ENCODE measurements at places on chromosomes 12 and 14.

- no peak for DNase-seq
Observed at GRCh38 chr12:61188801-61189595, 1071.2 kb upstream of the USP15 start.

GRCh38 chr12:8482571-8483061 is 26.9 kb downstream of the CLEC6A start:
- DNase-seq: no peak

DNA sequence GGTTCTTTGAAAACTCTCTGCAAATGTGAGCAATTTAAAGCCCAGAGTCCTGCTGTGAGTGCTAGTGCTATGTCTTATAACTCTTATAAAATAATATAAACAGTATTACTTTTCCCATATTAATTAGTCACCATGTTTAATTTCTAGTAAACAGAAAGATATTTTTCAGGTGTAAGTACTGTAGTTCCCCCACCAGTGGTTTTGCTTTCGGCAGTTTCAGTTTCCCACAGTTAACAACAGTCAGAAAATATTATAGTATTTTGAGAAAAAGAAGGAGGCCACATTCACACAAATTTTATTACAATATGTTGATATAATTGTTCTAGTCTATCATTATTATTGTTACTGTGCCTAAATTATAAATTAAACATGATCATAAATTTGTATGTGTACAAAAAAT is 800.5 kb downstream of the LRFN5 start:
- no peak for DNase-seq

- DNase-seq: no peak
Observed at GRCh38 chr12:103986829-103987228, 21.2 kb downstream of the TDG start.

DNA sequence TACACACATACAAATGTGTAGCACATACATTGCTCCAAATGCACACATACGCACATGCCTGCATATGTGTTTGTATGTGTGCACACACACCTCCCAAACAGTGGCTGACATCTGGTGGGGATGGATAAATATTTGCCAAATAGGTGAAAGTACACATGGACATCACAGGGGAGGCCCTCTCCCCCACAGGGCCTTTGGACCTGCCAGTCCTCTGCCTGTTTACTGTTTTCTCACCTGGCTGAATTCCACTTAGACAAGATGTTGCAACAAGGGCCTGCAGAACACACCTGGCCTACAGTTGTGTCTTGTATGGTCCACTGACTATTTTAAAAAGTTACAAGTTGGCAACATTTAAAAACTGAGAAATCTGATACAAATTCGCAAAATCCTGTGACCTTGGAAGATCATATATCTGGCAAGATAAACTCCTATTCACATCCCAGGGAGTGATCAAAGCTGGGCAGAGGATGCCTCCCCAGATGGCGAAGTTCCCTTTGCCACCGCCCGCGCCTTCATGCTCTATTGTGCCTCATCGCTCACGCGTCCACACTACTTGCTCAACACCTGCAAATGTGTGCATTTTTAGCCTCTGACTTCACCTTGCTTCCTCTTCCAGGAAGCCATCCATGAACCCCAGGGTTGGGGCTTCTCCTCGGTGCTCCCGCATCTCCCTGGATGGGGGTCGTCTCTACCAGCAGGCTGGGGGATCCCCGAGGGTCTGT is 118.4 kb upstream of the FZD10 start:
- no peak for DNase-seq

GRCh38 chr12:132437943-132438700 is 51.8 kb upstream of the FBRSL1 start:
- DNase-seq: no peak

DNA sequence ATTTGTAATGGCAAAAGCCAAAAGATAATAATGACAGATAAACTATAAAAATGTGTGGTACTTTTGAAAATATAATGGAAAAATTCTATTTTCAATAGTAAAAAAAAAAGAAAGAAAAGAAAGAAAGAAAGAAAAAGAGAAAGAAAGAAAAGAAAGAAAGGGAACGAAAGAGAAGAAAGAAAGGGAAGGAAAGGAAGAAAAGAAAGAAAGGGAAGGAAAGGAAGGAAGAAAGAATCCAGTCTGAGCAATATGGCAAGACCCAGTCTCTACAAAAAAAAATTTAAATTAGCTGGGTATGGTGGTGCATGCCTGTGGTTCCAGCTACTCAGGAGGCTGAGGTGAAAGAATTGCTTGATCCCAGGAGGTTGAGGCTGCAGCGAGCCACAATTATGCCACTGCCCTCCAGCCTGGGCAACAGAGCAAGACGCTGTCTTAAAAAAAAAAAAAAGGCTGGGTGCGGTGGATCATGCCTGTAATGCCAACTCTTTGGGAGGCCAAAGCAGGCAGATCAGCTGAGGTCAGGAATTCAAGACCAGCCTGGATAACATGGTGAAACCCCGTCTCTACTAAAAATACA is 38.4 kb downstream of the EAPP start:
- DNase-seq: no peak

DNA sequence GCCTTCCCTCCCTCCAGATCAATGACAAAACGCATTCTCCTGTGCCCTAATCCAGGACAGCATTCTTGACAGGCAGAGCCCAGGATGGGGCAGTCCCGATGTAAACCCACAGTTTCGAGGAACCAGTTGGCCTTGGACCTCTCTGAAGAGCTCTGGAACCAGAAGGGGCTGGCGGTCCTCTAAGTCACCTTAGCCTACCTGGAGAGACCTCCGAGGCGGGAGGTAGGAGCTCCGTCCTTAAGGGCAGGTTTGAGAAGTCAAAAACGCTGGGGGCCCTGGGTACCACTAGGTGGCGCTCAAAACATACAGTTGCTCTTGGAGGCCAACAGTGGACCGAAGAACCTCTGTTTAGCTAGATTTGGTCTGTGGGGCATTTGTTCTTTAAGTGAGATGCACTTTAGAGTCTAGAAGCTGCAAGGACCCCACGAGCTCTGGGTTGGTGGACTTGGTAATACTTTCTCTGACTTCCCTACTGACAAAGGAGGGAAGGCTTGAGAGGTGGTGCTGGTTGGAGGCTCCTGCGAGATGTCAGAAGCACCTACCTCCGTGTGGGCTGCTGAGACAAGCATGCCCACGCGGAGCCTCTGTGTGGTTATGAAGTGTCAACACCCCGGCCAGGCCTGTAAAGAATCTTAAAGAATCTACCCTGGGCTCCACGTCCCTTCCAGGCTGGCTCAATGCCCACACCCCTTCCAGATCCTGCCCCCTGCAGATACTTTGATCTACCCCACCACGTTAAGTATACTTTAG is 74.8 kb upstream of the CHST11 start:
- DNase-seq: peak; percentile 77

- peak; percentile 57 for DNase-seq
Observed at GRCh38 chr12:130818635-130819576, 20.1 kb downstream of the STX2 start.

DNA sequence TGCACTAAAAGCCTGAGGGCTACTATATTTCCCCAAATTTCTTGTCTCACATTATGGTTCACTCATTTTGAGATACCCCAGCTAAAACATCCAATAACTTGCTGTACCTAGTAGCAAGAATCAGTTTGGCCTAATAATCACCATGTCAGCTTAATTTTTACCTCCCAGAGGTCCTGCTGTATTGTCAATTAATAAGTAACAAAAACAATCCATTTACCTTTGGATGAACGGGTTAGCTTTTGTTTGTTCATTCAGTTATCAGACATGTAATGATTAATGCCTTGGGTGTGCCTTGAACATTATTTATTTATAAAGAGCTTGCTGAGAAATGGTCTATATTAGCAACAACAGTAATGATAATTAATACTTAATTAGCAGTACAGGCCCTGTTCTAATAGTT is 57.0 kb downstream of the MON2 start:
- no peak for DNase-seq

DNA sequence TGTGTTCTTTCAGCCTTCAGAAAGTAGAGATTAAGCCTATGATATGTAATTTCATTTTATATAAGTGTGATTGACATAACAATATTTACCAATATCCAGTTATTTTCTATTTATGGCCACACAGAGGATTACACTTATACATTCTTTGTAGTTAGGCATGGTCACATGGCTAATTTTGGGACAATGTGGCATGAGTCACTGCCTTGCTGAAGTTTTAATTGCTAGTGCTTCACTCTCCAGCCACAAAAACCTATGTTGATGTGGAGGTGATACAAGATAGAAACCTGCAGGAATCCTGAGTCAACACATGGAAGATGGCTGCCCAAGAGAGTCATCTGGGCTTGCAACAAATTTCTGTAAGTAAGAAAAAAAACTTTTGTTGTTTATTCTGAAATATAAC is 17.0 kb downstream of the CLEC14A start:
- DNase-seq: no peak

DNA sequence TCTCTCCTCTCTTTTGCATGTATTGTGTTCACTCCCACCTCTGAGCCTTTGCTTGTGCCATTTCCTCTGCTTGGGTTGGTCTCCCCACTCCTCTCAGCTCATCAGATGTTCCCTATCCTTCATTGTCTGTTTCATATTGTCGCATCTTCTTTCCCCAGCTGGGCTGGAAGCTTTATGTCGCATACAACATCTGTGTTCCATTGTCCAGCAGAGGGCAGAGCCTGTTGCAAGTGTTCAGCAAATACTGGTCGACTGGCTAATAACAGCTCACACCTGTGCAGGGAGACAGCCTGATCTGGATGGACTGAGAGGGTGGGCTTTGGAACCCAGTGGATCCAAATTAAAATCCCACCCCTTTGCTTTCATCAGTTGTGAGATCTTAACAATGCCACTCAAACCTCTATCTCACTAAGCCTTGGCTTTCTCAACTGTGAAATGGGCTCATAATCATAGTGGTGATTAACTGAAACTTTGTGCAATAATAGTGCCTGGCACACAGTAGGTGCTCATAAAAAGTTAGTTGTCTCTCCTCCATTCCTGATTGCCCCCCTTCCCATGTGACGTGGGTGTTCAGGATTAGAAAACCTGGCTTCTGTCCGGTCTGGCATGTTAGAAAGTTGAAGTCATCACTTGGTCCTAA is 75.8 kb downstream of the RIN3 start:
- DNase-seq: no peak

DNA sequence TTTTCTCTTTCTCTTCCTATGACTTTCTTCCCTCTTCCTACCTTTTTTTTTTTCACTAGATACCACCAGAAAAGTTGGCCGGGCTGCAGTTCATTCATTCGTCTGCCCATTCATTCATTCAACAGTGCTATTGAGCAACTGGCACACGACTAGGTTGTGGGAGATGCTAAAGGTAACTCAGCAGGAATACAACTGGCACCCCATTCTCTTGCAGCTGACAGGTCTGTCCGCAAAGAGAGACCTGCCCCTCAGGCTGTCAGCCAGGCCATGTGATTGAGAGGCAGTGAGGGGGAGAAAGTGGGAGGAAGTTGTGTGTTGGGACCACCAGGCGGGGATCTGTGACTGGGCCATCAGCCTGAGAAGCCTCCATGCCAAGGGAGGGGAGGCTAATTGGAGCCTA is 105.2 kb downstream of the TSPAN9 start:
- DNase-seq: no peak

- no peak for DNase-seq
Observed at GRCh38 chr14:60653701-60654161, 4.5 kb upstream of the SIX1 start.

DNA sequence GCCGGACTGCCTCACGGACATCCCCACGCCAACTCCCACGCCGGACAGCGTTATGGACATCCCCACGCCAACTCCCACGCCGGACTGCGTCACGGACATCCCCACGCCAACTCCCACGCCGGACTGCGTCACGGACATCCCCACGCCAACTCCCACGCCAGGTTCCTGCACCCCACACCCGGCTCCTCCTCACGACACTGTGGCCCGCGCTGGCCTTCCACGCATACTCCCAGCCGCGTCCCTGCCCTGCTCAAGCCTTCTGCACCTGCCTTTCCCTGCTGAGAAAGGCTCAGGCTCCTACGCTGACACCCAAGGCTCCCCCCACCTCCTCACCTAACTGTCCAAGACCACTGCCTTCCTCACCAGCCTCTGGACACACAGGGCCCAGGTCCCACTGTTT is 9.7 kb downstream of the CACNA2D4 start:
- DNase-seq: no peak

- DNase-seq: no peak
Observed at GRCh38 chr14:83379436-83379835, 1845.8 kb upstream of the SEL1L start.

GRCh38 chr12:6262623-6263022 is 47.9 kb upstream of the PLEKHG6 start:
- DNase-seq: no peak

- no peak for DNase-seq
Observed at GRCh38 chr14:86625637-86626036, 1095.7 kb downstream of the FLRT2 start.

DNA sequence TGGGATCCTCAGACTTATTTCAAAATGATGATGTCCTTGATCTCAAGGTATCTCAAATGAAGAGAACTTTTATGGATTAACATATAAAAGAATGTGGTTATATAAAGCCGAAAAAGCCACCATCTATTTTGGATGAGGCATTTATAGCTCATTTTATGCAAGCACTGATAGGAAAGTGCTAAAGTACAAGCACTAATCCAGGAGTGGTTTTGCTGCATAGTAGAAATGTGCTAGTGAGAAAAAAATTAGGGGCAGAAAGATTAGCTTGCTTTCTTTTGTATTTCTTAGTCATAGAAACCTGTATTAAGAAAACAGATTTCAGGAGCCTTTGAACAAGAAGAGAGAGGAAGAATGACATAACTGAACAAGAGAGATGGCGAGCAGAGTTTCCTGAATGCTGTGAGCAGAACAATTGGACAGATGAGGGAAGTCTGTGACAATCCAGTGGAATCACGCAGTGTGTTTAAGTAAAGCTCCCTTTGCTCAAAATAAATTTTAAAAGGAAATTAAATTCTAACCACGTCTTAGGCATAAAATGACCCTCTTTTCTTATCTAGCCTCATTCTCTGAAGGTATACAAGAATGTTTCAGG is 238.2 kb upstream of the NOVA1 start:
- DNase-seq: no peak

DNA sequence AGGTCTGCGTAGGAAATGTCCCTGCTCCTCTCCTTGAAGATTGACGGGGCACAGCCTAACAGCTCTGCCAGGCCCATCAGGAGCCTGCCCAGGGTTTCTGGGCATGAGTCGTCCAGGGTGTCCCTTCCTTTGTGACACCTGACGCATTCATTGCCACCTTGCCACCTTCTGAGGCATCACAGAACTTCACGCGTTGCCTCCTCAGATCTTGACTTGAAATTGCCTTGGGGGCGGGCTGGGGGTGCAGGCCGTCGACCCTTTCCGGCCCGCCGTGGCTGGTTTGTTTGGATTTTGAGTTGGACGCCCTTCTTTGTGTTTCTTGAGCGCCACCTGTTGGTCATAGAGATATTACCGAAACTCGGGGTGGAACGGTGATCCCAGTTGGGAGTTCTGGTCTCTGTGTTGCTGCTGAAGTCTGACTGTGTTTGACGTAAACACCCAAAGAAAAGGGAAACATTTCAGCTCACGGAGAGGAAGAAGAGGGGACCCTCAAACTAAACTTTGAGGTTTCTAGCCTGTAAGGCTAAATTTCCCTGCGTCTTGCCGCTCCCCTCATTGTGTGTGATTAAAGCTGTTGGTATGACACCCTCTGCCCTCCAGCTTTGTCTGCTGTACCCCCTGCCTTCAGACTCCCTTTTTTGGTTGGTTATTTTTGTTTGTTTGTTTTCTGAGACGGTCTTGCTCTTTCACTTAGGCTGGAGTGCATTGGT is 44.6 kb downstream of the MLXIP start:
- DNase-seq: peak; percentile 52

- no peak for DNase-seq
Observed at GRCh38 chr12:121669521-121669900, at the start of gene MORN3. Gene MORN3, minus strand, starts transcription at chr12:121669654. Its CDS starts 171 bp downstream, at chr12:121669483.

Data from stimulated activated CD8-positive, alpha-beta memory T cell treated with anti-CD3 and anti-CD28 coated beads, Interleukin-12 subunit alpha, Interleukin-12 subunit beta, amount 100 ng/mL, for 1 hour (primary cell).